HCEC 1CT (cell line): ENCODE measurements at places on chromosomes 2 and 18.

GRCh38 chr2:122307763-122308162 is 552.3 kb downstream of the TSN start:
- DNase-seq: no peak

DNA sequence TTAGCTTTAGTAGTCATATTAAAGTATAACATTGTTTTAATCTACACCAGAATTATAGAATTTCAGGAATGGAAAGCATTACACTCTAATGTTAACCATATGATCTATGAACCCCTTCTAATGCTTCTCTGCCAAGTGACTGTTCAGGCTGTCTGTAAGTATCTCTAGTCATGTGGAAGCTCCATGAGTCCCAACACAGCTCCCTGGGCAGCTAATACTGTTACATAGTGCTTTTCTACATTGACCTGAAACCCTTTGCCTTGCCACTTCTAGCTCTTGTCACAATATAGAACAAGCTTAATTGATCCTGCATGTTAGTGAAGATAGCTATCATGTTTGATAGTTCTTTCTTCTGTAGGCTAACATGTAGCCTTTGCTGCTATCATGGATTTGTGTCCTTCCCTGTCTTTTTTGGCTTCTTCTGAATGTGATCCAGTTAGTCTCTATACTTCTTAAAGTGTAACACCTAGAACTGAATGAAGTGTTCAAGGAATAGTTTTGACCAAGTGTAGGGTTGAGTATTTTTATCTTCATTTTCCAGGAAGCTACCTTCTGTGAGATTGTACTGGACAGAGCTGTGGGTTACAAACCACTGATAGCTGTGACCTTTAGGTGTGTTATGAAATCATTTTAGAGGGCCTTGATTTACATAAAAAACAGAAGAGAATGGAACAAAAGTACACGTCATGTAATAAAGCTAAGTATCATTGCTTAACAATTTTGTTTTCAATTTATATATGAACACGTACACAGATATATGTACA is 23.7 kb downstream of the BABAM2 start:
- DNase-seq: no peak

DNA sequence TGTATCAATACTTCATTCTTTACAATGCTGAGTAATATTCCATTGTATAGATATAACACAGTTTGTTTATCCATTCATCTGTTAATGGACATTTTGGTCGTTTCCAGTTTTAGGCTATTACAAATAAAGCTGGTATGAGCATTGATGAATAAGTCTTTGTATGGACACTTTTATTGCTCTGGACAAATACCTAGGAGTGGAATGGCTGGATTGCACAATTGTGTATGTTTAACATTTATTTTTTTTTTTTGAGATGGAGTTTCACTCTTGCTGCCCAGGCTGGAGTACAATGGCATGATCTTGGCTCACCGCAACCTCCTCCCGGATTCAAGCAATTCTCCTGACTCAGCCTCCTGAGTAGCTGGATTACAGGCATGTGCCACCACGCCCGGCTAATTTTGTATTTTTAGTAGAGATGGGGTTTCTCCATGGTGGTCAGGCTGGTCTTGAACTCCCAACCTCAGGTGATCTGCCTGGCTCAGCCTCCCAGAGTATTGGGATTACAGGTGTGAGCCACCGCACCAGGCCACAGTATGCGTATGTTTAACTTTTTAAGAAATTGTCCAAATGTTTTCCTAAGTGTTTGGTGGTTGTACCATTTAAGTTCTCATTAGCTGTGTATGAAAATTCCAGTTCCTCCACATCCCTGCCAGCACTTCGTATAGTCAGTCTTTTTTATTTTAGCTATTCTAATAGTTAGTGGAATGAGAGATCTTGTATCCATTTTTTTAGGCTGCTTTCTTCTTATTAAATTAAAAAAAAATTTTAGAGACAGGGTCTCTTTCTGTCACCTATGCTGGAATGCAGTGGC is 194.9 kb upstream of the HAAO start:
- peak; percentile 95 for DNase-seq

DNA sequence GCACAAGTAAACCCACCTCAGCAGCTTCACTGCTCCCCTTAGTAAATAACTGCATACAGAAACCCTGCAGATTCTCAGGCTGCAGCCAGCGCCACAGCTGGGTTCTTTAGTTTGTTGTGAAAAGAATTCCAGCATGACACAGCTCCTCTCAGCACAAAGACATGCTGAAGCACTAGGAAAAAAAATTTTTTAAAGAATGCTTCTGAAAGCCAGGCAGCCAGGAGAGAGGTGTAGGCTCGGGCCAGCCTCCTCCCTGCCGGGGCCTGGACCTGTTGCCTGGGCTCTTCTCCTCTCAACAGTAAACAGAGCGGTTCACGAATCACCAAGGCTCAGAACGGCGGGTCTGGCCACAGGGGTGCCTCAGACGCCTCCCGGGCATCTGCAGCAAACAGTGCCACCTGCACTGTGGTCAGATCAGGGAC is 95.7 kb upstream of the POU3F3 start:
- DNase-seq: no peak

- DNase-seq: no peak
Observed at GRCh38 chr2:42897358-42897757, 105.0 kb upstream of the HAAO start.

DNA sequence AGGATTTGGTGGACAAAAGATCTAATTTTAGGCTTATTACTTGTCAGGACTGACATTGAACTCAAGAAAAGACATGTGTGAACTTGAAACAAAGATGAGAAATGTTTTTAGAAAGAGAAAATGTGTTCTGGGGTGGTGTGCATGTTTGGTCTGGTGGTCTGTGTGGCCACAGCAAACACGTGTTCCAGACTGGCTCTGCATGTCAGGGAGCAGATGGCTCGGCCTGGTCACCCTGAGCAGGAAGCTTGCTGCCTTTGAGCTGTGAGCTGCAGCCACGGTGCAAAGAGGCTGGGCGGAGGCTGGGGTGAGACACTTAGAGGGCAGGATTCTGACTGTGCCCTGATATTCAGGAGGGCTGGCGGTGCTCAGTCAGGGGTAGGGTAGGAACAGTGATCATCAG is 186.1 kb downstream of the CTIF start:
- no peak for DNase-seq

DNA sequence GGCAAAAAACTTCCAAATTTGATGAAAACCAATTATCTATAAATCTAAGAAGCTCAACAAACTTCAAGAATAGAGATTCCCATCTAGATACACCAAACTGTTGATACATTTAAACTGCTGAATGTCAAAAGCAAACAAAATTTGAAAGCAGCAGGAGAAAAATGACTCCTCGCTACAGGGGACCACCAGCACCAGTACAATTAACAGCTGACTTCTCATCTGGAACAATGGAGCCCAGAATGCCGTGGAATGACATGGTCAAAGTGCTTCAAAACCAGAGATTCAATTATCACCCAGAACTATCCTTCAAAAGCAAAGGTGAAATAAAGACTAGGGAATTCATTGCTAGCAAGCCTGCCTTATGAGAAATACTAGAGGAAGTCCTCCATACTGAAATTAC is 11.6 kb downstream of the SRSF7 start:
- no peak for DNase-seq

DNA sequence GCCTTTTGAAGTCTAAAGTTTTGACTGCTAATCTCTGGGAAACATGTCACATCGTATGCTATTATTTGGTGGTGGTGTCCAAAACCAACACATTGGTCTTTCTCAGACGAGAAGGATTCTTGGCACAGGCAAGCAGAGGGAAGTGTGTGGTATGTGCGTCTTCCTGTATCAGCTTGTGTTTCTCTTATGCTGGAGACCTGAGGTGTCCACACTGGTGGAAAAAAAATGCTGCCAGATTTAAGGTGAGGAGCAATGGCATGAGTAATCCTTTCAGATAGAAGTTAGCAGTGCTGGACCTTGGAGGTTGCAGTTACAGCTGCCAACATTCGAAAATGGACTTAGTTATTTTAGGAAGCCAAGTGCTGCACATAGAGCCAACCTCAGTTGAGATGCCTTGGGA is 11.7 kb upstream of the FHL2 start:
- no peak for DNase-seq

DNA sequence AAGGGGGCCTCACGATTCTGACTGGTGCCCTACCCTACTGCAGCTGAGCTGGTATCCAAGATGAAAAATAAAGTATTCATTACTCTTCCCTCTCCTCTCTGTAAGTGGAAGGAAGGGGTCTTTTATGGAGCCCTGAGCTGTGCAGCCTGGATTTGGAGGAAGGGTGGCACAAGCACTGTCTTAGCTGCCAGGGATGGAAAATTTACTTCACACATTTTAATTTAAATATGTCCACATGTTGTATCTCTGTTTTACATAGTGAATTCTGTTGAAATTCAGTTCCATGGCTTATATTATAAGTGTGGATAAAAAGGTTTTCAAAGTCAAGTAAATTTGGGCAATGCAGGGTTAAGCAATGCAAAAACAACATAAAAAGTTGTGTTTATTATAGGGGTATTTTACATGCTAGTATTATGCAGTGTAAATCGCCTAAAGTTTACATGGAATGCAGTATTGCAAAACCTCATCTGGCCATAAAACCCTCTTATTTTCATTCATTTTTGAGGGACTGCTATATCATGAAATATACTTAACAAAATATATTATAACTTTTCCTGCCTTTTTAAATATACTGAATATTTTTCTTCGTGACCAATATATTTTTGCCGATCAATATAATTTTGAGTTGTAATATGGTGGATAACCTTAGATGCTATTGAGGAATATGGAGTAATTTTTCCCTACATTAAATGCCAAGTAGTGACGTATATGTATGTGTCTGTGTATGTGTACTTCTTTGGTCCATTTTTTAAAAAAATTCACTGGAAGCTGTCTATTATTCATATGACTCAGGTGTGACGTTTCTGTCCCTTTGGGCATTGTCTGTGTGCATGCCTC is 333.9 kb upstream of the CYRIA start:
- DNase-seq: no peak

DNA sequence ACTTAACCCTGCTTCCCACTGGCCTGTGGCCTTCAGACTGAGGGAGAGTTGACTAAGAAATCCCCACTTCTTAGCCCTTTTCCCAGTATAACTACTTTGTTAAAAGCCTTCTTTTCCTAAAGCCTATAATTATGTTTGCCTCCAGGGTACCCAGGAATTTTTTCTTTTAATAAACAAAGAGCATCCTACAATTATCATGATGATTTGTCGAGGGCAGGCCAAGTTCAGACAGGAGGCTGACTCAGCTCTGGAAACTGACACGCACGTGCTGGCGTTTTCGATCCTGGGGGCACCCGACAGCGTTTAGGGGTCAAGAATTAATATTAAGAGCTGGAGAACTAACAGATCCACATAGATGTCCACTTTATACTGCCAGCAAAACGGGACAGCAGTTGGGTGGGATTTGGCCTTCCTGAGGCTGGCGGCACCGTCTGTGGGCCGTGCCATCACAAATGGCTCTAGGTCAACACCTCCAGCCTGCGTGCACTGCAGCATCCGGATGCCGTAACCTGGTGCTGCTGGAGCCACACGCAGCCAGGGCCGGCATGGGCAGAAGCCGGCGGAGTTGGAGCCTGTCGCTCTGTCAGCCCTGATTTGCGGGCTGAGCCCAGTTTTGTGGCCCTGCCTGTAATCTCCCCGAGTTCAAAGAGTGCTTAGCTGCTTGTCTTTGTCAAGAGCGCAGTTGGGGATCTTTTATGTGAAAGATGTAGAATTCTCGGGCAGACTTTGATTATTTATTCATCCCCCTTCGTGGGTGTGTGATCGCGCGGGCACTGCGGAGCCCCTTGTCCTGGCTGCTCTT is 191.0 kb downstream of the GLI2 start:
- DNase-seq: no peak

DNA sequence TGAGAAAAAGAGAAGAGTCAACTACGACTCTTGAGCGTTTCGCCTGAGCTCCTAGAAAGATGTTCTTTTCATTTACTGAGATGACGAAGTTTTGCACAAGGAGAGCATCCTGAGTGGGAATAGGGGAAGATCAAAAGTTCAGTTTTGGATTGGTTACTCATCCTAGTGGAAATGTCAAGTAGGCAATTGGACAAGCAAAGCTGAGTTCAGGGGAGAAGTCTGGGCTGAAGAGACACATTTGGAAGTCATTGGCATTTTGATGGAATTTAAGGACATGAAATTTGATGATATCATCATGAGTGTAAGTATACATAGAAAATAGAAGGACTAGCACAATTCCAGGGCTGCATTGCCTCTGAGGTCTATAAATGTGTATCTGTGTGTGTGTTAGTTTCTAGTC is 416.6 kb downstream of the RAD51AP2 start:
- DNase-seq: peak; percentile 47

DNA sequence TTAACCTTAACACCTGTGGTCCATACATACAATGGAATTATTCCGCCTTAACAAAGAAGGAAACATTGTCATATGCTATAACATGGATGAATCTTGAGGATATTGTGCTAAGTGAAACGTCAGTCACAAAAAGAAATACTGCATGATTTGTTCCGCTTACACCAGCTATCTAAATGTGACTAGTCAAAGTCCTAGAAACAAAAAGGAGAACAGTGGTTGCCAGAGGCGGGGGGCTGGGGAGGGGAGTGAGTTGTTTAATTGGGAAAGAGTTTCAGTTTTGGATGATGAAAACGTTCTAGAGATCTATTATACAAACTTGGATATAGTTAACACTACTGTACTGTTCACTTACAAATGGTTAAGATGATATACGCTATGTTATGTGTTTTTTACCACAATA is 72.0 kb downstream of the SPRED2 start:
- DNase-seq: no peak

DNA sequence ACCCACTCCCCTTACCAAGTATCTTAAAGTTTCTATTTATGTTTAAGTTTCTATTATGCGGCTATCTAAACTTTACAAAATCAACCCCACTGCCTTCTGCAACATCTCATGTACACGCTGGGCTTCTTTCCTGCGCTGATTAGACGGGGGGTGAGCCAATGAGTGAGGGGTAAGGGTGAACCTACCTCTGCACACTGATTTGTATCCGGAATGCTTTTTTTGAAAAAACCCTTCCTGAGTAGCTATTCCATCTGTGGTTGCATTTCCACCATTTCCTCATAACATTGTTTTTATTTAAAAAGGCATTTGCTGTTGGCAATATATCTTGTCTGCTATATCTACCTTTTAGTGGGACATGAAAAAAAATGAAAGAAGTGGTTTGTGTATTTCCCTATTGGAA is 6.3 kb downstream of the ALPG start:
- no peak for DNase-seq

- no peak for DNase-seq
Observed at GRCh38 chr2:117968722-117969121, 45.1 kb downstream of the CCDC93 start.

DNA sequence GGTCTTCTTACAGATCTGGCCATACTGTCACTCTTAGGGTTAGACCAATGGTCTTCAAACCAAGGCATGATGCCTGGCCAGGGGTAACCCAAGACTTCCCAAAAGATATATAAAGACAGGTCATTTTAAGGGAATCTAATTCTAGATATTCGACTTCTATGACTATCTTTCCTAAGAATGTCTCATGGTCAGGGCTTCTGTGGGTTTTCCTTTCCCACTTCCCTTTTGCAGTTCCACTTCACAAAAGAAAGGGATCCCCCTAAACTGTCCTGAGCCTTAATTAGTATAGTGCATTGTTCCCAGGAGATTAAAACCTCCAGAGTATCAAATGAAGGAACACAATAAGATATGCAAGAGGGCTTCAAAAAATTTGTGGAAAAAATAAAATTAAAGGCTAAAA is 223.6 kb upstream of the SIX2 start:
- DNase-seq: no peak
